Activated T-helper 1 cell treated with anti-CD3 and anti-CD28 coated beads, Interleukin-12 subunit alpha, Interleukin-12 subunit beta, Interleukin-2, Interleukin-4 antibody, amounts not matched to agents 30 ng/mL and 10 ng/mL and 1 ng/mL, durations not matched to agents 14 hours and 24 hours and 36 hours (primary cell): ENCODE measurements at places on chromosomes 7 and 10.

GRCh38 chr7:29946428-29947186 lies 43.0 kb downstream of the SCRN1 start:
- DNase-seq = no peak

GRCh38 chr10:24349379-24350001 lies 140.6 kb downstream of the KIAA1217 start:
- no peak for DNase-seq

- DNase-seq = no peak
Observed at GRCh38 chr7:234708-235553, 42.6 kb downstream of the FAM20C start.

DNA sequence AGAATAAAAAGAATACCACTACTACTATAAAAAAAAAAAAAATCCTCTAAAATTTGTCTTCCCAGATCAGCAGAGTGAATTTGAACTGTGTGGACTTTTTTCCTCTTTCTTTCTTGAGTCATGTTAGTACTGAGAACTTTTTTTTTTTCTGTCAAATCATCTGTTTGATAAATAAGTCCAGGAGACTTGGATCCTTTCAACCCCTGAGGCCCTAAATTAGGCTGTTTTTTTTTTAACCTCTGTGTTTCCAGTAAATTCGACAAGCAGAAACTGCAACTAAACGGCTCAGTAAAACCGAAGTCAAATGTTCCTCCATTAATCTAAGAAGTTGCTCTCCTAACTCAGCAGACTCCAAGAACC lies 2.7 kb downstream of the MAP3K8 start:
- DNase-seq = no peak

DNA sequence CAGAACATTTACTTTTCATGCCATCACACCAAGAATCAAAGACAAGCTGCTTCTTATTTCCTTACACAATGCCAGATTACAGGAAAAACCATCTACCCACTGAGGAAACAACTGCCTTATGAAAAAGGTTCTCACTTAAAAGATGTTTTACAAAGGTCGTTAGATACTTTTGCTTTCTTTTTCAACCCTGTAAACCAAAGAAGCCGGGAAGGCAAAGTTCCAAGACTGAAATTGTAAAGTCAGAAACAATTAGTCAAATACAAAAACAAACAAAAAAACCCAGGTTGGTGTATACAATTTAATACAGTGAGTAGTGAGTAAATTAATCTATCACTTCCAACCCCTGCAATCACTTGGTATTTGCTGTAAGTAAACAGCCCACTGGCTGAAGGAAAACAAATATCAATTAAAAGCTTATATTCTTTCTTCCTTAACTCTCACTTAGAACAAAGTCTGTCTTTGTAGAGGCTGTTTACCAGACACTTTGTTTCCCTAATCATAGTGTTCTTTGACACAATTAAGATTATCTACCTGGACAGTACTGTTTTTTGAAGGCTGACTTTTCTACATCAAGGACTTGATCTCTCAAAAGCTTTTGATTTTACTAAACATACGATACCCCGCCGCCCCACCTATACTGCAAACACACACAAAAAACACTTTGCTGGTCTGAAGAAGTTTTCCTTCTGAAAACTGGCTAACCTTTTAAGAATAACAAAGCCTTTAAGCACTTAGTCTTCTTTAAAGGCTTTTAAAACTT lies 18.1 kb downstream of the ERLIN1 start:
- DNase-seq = no peak

DNA sequence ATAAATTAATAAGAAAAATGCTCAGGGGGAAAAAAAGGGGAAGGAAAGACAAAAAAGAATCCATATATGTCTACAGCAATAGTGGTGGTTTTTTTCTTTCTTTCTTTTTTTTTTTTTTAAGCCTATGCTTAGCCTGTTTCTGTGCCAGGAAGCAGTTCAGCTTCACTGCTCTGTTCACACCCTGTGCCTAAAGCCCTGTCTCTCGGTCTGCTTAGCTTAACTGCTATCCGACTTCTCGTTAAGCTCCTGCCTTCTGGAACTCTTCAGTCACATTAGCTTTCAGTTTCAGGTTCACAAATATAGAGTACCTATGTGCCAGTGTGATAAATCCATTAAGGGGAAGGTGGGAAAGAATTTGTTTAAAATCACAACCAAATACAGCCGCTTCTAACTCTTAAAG lies 26.5 kb upstream of the NRG3 start:
- no peak for DNase-seq

DNA sequence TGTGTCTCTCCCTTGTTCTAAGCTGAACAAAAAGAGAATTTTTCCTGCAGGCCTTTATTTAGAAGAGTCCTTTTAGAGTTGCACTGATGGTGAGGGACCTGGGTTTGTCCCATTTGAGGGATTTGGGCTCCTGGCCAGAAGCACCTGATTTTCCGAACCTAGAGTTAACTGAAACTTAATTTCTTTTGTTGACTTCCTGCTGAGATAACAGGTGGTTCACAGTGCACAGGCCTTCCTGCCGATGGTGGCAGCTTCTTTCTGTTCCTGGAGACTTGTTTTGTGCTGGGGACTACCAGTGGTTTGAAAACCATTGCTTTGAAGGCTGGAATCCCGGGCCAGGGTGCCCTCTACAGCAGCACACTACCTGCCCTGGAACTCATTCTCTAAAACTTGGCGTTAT lies 99.2 kb downstream of the SUGCT start:
- no peak for DNase-seq

DNA sequence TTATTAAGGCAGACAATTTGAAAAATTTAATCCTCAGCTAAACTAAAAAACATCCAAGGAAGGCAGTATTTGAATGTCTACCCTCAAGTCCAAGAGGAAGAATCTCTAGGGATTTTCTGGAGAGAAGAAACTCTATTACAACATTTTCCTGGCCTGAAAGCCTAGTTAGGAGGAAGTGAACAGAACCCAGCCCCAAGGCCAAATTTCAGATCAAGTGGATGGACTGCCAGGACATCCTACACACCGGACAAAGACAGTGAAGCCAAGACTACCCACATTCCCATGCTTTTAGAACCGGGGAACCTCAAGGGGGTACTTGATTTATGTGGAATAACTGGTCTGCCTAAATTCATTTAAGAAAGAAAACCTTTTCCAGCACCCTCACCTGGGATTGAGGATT lies 108.9 kb upstream of the MEOX2 start:
- no peak for DNase-seq

- no peak for DNase-seq
Observed at GRCh38 chr10:93757801-93758507, at the start of gene LGI1. TSS of gene LGI1 (plus strand) at chr10:93757936. CDS start at chr10:93758145, 209 bp downstream.

- DNase-seq = peak; percentile 60
Observed at GRCh38 chr7:157337316-157338149, 729 bp downstream of the DNAJB6 start.

DNA sequence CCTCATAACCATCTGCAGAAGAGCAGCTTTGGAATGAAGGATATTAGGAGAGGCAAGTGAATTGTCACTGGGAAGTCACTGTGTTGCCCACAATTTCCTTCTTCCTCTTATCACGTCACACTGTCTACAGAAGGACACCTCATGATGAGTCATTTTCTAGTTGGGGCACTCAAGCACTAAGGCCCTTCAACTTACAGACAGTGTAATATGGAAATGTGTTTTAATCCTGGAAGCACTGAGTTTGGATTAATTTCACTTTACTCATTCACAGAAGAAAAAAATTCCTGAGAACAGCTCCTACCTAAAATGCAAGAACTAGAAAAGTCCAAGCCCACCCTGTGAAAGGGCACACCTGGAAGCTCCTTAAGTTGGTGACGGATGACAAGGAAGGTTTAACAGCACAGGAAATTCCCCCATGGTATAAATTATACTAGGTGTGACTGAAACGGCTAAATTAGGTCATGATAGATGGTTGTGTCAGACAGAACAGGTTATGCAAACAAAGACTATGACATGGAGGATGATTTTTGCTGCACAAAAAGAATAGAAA lies 56.6 kb downstream of the PARD3 start:
- no peak for DNase-seq

DNA sequence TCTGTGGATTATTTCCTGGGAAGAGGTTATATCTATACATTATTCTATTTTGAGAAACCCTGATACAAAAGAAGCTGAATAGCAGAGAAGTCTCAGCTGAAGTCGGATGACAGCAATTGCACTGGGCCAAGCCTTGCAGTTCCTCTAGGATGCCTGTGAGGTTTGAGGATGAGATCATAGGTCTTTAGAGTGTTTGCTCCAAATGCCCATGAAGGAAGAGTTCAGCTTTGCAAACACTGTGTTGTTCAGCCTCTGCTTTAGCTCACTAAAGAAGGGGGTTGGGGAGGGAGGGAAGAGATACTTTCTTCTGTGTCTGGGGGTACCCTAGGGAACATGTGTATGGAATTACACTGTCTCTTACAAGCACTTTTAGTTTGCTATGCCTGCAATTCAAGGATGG lies 282.5 kb upstream of the NRP1 start:
- DNase-seq = no peak

DNA sequence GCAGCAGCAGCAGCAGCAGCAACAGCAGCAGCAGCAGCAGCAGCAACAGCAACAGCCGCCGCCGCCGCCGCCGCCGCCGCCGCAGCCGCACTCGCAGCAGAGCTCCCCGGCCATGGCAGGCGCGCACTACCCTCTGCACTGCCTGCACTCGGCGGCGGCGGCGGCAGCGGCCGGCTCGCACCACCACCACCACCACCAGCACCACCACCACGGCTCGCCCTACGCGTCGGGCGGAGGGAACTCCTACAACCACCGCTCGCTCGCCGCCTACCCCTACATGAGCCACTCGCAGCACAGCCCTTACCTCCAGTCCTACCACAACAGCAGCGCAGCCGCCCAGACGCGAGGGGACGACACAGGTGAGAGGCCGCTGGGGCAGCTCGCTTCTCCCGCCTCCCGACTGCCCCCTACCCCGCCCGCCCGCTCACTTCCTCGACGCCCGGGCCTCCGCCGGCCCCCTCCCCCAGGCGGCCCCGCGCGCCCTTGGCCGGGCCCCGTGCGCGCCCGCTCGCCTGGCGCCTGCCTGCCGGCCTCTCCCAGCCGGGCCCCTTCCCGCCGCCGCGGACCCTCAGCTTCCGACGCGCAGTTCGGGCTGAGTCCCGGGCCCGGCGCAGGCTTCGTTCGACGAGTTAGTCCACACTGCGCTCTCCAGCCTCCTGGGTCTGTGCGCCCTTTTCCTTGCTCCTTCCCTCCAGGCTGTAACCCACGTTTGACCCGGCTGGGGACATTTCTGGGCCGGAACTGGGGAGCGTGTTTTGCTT lies 882 bp downstream of the DLX6 start:
- DNase-seq = no peak

DNA sequence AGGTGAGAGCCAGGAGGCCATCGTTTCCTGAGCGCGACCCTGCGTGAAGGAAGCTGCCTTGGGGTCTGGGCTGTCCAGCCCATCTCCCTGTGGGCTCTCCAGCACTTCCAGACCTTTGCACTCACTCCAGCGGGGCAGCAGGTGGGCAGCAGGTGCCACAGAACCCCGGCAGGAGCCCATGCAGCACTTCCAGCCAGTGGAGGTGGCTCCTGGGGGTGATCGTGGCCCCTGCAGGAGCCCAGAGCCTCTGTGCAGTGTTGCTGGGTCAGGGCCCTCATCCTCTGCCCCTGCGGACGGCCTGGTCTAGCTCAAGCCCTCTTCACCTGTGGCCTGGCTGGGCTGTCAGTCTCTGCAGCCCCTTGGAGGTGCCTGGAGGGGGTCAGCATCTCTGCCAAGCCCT lies 59.9 kb downstream of the PWWP2B start:
- DNase-seq = no peak
